ENCODE measurements at places on chromosomes 2 and 18.

- DNase-seq: no peak
Measured at GRCh38 chr2:27376866-27377617, 3.5 kb downstream of the ZNF513 start.

DNA sequence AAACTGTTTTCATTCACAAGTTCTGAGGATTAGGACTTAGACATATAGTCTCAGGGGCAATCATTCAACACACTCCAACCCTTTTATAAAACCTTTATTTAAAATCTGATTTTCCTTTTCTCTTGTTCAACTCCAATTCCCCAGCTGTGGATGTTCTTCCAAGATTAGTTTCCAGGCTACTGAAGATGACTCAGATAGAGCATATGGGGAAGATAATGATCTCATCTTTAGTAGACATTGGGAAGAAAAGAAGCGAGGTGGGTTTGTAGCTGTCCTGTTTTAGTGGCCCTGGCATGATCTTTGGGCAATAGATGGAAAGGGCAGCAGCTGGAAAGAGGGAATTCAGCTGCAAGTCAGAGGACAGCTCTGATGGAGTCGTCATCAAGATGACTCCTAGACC lies 247.7 kb upstream of the CCDC68 start:
- no peak for DNase-seq

DNA sequence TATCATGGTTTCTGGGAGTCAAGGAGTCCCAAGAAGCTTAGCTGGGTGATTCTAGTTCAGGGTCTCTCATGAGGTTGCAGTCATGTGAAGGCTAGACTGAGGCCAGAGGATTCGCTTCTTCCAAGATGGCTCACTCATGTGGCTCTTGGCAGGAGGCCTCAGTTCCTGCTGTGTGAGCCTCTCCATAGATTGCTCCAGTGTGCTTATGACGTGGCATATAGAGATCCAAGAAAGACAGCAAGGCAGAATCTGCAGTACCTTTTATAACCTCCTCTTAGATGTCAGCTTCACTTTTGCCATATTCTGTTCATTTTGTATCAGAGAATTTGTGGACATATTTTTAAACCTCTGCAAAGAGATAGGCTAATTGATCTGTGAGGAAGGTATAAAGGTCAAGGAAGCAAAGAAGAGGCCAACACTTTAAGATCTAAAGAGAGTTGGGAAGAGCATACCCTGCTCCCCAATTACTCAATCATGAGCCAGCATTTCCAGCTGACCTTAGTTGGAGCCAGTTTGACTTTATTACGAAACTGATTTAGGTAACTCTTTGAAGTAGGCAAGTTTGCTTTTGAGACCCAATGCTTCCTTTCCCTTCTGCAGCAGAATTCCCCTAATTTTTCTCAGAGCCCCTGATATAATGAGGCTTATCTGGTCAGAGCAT lies 134.7 kb downstream of the EML6 start:
- no peak for DNase-seq

DNA sequence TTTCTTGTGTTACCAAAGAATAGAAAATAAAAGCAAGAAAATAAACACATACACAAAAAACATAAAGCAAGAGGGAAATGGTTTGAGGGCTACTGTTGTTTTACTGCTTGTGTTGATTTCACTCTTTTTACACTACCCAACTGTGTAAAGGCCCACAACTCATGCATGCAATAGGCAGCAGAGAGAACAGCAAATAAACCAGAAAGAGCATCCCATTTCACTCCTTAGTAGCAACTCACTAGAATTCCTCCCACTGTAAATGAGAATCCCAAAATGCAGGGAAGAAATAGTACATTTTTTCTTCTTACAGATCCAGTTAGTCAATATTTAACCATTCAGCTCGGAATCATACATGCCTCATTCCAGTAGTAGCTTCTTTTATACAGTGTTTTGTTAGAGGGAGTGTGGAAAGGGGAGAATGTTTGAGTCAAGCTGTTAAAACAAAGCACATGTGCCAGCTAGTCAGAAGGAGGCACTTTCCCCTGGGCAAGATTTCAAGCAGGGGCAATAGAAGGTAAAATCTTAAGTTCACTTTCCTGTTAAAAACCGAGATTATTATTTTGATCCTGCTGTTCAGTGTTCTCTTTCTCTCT lies 147.2 kb upstream of the FAM98A start:
- no peak for DNase-seq

DNA sequence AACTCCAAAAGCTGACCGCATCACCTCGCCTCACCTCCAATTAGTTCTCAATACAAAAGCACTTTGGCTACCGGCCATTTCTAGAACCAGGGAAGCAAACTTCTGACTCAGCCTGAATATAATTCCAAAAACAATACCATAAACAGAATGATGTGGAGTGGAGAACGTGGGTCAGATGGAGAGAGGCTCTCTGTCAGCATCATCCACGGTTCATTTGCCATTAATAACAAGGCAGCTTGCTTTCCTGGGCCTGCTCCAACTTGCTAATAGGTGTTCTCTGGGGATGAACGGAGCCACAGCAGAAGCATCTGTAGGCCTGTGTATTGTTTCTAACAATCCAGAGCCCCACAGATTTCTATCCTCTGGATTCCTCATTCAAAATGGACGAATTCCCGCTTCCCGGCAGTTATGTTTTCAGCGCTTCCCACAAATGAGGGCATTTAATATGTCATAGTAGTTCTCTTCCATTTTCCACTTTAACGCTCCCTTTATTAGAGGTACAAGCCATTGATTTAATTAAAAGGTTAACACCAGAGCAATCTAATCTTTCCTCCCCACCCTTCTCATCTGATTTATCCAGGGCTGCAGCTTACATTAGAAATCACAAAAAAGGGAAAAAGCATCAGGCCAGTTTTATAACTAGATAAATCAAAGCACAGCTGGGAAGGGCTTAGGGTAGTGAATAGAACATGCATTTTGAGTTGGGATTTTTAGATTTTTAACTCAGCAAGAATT lies 23.2 kb upstream of the CNTNAP5 start:
- DNase-seq: no peak

- DNase-seq: no peak
Measured at GRCh38 chr18:49214058-49214457, 246.4 kb downstream of the DYM start.
